ENCODE measurements at places on chromosomes 7 and 10.
A peak's percentile ranks its signal among the peaks of the same experiment; 100 is the strongest.

- DNase-seq: no peak
Measured at GRCh38 chr7:69225259-69225943, 372.9 kb upstream of the AUTS2 start.

- DNase-seq: no peak
Measured at GRCh38 chr10:74223755-74224529, 72.9 kb downstream of the ADK start.

DNA sequence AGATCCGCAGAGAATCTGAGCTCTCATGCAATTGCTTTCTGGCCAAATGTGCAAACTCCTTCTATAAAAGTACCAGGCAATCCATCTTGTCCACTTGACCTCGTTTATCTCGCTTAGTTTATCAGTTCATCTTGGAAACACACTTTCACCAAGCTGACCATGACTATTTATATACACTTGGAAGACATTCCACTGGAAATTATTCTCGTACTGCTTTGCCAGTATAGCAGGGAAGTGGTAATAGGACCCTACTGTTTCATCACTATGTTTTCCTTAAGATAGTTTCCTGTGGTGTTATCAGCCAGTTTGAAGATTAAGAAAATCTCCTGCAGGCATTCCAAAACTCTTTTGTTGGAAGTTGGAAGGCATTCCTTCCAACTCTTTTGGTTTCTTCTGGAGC, 115.3 kb upstream of the FAM171A1 start:
- DNase-seq: no peak

GRCh38 chr10:84290235-84290634, 38.2 kb upstream of the CCSER2 start:
- no peak for DNase-seq

- DNase-seq: no peak
Measured at GRCh38 chr7:120838281-120838682, 19.7 kb downstream of the TSPAN12 start.

DNA sequence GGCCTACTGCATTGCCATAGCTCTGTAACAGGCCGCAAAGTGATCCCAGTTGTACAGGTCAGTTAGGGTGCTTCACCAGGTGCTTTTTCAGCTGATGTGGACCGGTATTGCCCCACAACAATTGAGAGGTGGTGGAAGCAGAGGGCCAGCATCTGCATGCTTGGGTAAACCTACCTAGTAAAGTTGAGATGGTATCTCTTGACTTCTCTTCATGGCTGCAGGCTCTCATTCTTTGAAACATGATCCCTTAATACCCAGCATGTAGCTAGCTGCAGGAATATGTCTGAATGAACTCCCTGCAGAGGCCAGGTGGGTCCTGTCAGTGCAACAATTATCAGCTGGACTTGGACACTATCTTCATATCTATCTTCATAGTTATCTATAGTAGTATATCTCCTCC, 60.7 kb upstream of the CCDC6 start:
- no peak for DNase-seq

- DNase-seq: no peak
Measured at GRCh38 chr10:8835453-8836167, 781.1 kb downstream of the GATA3 start.

- no peak for DNase-seq
Measured at GRCh38 chr7:155276800-155277375, 20.8 kb upstream of the INSIG1 start.

DNA sequence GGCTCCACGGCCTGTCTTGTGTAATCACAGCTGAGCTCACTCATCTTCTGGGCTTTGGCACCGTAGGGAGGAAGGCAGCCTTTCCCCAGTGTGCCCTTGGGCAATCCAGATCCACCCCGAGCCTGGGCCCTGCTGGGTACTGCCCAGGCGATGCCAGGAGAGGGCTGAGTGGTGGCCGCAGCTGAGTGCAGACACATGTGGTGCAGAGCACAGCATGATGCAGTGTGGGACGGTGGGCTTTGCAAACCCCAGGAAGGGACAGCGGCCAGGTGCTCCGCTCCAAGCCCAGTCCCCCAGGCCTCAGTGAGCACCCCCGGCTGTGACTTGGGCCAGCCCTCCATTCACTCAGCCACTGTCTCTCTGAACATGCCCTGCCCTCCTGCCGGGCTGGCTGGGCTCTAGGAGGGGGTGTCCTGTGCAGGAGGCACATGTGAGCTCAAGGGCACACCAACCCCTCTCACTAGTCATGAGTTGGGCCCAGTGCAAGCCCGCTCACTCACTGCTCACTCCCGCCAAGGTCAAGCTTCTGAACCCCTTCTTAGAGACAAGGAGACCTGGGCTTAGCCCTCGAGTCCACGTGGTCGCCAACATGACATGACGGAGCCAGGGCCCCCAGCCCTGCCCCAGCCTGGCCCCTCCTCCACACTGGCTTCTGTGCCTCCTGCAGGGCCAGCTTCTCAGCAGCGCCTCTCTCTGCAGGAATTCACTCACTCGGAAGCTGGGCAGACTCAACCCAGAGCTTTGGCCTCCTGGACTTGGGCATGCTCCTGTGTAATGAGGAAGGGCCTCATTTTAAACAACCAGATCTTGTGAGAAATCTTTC, 77.5 kb upstream of the INSIG1 start:
- no peak for DNase-seq

GRCh38 chr7:11430112-11430511, 401.9 kb downstream of the THSD7A start:
- no peak for DNase-seq

- no peak for DNase-seq
Measured at GRCh38 chr7:107951172-107951787, 51.7 kb downstream of the LAMB1 start.

GRCh38 chr10:121099592-121099991, 248.4 kb downstream of the WDR11 start:
- DNase-seq: no peak

GRCh38 chr10:106268000-106268399, 896.5 kb downstream of the SORCS1 start:
- no peak for DNase-seq

DNA sequence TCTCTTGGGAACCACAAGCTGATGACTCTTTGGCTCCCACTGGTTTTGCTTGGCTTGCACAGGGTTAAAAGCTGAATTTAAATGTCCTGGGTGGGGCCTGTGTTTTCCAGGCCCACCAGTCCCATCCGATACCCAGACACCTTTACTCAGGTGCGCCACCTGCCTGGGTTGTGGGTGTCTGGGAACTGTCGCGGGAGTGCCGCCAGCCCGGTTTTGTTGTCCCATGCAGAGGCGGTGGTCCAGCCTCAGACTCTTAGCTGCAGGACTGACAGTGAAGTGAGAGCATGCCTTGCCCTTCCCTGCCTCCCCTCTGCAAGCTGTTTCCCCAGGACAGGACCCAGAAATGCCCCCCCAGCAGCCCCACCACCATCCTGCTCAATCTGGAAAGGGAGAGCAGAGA, 255.6 kb upstream of the ZNF32 start:
- DNase-seq: no peak

GRCh38 chr10:109386101-109386500, 537.2 kb downstream of the XPNPEP1 start:
- DNase-seq: no peak

- no peak for DNase-seq
Measured at GRCh38 chr7:116226664-116227063, 16.3 kb downstream of the TES start.

DNA sequence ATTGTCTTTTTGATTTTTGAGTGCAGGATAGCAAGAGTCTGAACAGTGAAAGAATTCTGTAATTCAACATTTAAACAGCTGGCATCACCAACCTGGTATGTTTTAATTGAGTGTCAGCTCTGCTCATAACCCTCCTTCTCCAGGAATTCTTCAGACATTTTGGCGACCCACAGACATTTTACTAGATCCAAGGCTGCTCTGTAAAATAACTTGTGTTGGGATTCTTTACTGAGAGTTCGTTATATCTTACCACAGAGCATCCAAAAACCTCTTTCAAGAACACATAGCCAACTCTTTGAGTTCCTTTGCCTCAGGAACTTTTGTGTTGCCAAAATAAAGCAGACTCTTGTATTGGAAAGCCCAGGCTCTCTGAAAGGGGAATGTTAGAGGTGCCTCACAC, 27.7 kb upstream of the SORCS3 start:
- DNase-seq: no peak

- no peak for DNase-seq
Measured at GRCh38 chr10:72808001-72808400, 85.5 kb upstream of the OIT3 start.

GRCh38 chr7:112154690-112155089, 51.5 kb downstream of the DOCK4 start:
- DNase-seq: no peak

- DNase-seq: peak; percentile 22
Measured at GRCh38 chr7:136009488-136010079, 32.4 kb upstream of the MTPN start.

DNA sequence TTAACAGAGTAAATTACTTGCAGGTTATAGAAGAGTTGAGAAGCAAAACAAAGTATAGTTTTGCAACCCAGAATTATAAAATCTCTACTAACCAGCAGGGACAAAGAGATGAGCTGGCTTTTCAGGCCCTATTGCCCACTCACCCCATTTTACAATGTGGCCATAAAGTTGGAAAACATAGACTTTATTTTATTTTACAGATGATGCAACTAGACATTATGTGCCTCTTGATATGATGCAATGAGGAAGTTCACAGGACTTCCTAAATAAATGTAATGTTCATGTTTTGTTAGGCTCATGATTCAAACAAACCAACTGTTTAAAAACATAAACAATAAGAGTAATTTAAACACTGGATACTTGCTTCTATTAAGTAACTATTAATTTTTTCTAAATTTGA, 141.1 kb upstream of the WNT16 start:
- no peak for DNase-seq

- DNase-seq: no peak
Measured at GRCh38 chr7:28986028-28986764, 28.1 kb upstream of the TRIL start.

DNA sequence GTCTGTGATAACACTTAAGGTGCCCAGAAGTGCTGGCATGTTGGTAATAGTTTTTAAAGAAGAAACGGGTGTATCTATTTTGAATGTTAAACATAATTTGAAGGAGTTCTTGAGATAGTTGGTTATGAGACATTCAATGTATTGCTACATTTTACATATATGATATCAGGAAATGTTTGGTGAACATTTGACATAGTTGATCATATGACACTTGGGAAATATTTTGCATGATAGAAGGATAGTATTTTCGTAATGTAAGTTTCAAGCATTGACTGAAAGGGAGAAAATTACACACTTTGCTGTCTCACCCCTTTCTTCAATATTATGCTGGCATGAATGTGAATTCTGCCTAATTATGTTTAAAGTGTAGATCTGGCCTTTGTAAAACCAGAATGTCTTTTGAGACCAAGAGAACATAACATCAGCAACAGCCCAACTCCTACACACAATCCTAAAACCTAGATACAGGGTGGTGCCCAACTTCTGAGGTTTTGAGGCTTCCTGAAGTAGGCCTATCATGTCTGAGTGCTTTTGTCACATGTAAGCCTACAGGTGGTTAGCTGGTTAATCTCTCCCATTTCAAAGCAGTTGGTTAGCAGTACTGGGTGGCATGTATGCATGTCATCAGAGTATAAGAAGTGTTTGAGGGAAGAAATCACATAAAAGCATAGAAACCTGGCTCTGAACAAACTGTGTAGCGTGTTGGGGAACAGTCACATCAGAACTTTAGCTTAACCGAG, 2.1 kb downstream of the ADD3 start:
- DNase-seq: peak; percentile 43

- no peak for DNase-seq
Measured at GRCh38 chr7:33108554-33109004, 625 bp downstream of the RP9 start.

DNA sequence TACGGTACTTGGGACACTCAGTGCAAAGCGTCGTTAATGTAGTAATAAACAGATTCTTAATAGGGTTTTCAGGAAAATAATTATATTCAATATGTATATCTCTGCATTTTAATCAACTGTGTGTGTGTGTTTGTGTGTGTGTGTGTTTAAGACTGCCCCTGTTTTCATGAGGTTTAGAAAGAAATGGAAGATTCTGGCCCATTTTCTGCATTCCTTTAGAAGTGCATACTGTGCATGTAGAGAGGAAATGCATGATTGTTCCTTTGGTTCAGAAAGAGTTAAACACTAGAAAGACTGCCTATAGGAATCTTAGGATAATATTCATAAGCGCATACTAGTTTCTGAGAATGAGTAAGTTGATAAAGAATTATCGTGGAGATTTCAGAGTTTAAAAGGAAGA, 975 bp downstream of the CNTNAP2 start:
- no peak for DNase-seq

GRCh38 chr7:128437426-128438332, 18.0 kb upstream of the HILPDA start:
- DNase-seq: no peak

DNA sequence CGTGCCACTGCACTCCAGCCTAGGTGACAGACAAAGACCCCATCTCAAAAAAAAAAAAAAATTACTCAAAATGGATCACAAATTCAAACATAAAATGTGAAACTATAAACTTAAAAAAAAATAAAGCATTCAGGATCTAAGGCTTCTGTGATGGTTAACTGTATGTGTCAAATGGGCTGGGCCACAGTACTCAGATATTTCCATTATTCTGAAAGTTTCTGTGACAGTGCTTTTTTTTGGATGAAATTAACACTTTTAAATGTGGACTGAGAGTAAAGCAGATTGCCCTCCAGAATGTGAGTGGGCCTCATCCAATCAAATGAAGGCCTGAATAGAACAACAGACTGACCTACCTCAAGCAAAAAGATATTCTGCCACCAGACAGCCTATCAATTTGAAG, 26.0 kb downstream of the ARHGAP12 start:
- DNase-seq: no peak

DNA sequence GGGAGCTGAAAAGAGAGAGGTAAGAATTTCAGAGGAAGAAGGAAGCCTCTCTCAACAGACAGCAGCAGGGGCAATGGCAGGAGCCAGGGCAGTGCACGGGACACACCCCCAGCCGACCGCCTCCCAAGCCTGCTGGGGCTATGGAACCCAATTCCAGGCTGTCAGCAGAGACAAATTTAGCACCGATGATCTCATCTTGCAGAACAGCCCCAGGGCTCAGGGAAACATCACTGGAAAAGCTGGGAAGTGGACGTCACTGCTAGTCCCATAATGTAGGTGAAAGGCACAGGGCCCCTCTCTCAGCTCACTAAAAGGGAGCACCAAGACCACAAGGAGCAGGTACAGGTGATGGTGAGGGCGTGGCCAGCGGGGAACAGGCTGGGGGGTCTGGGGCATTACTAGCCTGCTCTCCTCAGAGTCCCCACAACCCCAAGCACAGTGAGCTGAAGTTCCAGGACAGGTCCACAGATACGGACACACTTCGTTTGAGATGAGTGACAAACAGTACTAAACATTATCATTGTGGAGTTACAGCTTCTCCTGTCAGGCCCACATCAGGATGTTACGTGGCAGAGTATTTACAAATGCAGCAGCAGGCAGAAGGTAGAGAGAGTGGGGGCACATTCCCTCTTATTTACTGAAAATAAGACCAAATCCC, 103.7 kb downstream of the PLXNA4 start:
- no peak for DNase-seq

- no peak for DNase-seq
Measured at GRCh38 chr10:52965509-52965908, 192.9 kb upstream of the MBL2 start.
